Adipocyte (in vitro differentiated cells): ENCODE measurements at places on chromosomes 7 and 10.

DNA sequence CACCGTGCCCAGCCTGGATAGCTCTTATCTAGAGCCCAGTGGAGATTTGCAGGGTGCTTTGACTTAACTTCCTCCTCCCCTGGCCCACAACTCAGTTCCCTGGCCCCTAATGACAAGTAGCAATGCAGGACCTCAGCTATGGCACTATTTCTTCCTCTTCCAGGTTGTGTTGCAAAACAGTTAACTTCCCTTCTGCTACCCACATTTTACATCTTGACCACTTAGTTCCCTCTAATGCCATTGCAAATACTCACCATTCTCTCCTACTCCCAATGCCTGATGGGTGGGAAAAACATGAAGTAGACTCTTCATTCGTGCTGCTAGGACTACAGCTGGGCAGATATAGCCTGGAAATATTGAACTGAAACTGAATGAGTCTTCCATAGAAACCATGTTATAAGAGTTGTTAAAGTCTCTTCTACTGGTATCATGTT lies 39.1 kb upstream of the FGL2 start:
- no peak for DNase-seq

DNA sequence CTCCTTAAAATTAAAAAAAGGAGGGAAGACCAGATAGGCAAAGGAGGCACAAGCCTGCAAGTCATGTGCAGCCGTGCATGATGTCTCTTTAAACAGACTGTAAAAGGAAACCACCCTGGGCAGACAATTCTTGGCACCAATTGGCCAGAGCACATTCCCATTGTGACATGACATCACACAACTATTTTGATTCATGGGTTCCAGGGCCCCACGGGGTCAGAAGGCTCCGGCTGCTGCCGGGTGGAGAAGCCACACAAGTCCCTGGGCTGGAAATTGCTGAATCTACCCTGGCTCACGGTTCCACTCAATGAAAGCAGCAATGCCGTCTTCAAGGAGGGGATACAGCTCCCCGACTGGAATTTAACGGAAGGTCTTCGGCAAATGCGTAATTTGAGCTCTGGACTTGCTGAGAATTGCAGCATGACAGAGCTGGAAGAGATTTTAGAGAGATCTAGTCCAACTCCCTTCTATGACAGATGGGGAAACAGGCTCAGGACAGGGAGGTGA lies 140.5 kb downstream of the PRKAG2 start:
- DNase-seq: peak; percentile 97

- no peak for DNase-seq
These were observed 106.9 kb upstream of the BET1 start for GRCh38 chr7:94111009-94111408.

GRCh38 chr10:113631684-113632367 lies 32.0 kb downstream of the NRAP start:
- no peak for DNase-seq

DNA sequence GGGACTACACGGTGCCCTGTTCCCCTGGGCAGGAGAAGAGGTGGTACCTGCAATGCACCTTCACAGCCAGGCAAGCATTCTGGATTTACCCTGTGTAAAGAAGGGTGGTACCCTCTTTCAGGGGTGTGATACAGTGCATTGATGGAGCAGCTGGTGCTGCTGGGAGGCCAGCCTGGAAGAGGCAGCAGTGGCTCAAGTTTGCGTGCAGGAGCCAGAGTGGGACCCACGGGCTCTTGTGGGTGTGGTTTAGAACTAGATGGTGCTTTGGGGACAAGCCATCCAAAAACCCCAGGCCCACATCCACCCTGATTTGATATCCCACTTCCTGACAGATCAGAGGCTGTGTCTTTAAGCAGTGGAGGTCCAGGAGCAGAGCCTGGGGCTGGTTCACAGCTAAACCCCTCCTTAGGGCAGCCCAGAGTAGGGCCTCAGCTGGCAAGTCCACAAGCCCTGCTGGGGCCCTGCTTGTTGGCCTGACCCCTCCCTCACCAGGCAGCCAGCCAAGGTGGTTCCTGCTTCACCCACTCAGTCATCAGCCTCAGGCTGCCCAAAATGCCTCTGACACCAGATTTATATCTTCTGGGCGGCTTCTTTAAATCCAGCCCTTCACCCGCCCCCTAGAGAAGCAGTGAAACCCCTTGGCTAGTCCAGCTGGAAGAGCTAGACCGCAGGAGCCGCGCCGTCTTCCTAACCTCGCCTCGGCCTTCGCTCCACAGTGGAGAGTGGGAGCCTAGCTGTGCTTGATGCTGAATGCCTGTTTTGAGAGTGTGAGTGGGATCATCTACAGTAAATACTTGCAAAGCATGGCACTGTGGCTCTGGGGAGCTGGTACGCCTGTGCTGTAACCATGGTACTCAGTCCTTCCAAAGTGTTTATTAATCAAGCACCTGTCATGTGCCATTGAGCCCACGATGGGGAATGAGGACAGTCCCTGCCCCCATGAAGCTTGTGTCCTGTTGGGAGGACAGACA lies 1.4 kb upstream of the ASIC3 start:
- peak; percentile 82 for DNase-seq

- no peak for DNase-seq
These were observed 78.4 kb downstream of the SLC16A9 start for GRCh38 chr10:59631237-59631636.

- DNase-seq: no peak
These were observed 40.3 kb downstream of the PRF1 start for GRCh38 chr10:70562036-70562755.

DNA sequence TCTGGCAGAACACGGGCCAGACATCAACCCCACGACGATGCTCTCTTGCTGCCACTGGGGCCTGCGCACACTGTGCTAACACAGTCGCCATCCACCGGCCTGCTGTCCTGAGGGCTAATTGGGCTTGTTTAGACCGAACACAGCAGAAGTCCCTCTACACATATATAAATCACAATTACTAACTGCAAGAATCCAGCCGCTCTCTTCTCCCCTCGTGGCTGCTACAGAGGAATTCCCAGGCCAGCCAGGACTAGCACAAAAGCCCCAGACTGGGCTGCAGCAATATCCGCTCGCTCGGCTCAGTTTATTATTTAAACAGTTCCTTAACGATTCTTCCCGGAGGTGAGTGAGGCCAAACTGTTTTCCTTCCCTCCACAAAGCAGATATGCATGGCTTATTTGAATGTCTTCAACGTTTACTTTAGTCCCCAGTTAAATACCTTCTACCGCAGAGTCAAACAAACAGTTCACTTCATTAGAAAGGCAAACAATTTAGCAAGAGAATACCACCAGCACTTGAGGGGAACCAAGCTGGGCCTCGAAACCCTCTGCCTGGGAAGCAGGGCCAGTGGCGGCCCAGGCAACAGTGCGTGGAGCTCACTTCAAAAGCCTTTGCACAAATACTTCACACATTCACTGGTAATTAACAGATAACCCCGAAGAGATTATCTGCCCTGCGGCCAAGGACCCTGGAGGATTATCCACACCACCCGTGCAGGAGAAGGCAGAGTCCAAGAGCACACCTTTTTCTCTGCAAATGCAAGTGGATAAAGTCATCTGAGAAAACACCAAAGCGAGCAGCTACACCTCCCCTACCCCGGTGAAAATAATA lies 145.3 kb downstream of the GLI3 start:
- DNase-seq: no peak

GRCh38 chr10:133445751-133446708 lies 7.7 kb upstream of the SCART1 start:
- no peak for DNase-seq

DNA sequence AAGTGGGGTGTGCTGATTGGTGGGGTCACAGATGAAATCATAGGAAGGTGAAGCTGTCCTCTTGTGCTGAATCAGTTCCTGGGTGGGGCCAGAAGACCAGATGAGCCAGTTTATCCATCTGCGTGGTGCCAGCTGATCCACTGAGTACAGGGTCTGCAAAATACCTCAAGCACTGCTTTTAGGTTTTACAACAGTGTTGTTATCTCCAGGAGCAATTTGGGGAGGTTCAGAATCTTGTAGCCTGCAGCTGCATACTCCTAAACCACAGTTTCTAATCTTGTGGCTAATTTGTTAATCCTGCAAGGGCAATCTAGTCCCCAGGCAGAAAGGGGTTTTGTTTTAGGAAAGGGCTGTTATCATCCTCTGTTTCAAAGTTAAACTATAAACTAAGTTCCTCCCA lies 17.0 kb upstream of the IFRD1 start:
- DNase-seq: no peak

DNA sequence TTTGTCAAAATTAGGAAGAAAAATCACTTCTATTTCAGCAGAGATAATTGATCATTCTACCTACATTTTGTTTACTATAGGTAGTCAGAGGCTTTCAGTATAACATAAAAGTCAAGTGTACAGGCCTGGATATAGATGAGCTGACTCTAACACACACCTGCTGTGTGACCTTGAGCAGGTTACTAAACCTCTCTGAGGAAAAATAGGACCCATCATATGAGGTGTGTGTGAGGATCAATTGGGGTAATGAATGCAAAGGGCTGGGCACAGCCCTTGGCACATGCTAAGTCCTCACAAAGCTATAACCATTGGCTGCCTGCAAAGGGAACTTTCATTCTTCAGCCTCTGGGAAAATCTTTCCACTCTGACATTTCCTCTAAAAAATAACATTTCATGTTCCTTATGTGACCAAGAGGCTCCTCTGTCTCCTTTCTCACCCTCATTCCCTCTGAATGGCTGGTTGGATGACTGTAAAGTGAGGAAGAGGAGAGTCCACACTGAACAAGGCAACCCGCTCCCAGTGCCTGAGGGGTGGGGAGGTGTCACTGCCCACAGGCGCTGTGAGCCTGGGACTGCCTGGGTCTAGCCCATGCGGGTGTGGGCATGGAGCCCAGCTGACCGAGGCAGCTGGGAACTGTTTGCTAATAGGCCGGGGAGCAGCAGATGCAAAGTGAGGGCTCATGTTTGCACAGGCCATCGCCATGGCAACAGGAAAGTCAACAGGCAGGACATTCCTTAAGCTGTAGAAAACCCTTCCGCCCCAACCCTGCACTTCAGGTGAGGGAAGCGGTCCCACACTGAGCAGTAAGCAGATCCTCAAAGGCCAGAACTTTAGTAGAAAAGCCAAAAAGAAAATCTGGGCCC lies 36.8 kb downstream of the MYOF start:
- peak; percentile 98 for DNase-seq

DNA sequence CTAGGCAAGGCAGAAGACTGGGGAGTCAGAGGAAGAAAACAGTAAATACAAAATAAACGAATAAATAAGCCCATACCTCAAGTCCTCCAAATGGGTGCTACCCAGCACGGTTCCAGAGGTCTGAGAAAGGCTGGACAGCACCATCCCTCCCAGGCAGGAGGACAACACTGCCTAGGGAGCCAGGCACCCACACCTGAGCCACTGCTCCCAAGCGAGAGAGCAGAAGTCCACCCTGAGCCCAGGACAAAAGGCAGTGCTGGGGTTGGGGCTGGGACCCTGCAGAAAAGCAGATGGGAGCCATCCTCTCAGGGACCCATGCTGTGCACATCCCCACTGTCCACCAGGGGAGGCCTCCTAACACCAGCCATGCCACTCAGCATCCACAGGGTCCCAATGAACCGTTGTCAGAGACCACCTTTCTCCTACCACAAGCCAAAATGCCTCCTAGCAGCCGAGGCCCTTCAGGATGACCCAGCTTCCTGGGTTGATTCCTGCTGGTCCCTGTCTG lies 16.2 kb downstream of the GFRA1 start:
- DNase-seq: no peak

DNA sequence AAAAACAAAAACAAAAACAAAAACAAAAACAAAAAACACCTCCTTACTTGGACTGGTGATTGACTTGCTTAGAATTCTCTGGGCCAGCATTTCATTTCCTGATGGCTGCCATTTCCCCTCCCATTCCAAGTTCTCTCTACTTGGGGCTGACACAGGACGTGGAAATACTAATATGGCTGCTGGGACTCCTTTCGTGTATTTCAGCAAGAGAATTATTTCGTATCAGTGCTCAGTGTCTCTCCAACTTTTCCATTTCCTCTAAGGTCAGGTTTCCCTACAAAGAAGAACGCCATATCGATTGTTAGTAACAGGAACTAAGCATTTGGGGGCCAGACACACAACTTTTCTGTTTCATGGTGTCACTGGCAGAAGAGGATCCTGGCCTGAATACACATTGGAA lies 22.5 kb upstream of the VAX1 start:
- no peak for DNase-seq

GRCh38 chr10:46019569-46020343 lies 10.7 kb downstream of the NCOA4 start:
- no peak for DNase-seq

- DNase-seq: peak; percentile 55
These were observed 25.5 kb downstream of the GTF2IRD1 start for GRCh38 chr7:74479066-74479781.

GRCh38 chr7:52669031-52669430 lies 366.4 kb upstream of the POM121L12 start:
- no peak for DNase-seq

GRCh38 chr7:71290452-71290851 lies 158.5 kb downstream of the GALNT17 start:
- DNase-seq: no peak

DNA sequence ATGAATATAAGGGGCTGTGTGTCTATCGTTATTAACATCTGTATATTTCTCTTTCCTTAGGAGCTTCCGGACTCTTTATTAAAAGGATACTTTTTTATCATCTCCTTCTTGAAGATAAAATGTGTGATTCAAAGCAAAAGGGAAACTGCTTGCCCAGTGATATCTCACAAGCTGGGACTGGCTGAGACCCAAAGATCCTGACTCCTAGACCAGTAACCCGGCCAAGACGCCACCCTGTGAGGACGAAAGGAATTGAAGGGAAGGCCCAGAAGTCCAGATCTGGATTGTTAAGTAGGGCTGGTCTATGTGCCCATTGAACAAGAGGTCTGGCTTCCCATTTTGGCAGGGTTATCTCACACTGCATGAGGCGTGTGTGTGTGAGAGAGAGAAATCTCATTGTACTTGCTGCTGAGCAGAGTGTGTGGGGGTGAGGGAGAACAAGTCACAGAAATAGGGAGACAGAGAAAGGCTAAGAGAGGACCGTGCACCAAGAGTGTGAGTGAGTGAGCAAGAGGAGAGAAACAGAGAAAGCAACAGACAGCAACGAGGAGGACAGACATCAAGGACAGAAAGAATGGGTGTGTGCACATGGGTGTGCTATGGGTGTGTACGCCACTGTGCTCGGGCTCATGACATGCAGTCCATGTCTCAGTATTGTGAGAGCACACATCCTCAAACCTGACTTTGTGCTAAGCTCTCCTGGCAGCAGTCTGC lies 75.4 kb downstream of the PLXNA4 start:
- DNase-seq: no peak

- DNase-seq: no peak
These were observed 406.1 kb downstream of the PARD3 start for GRCh38 chr10:34408956-34409355.

GRCh38 chr10:17188644-17189172 lies 12.8 kb downstream of the TRDMT1 start:
- DNase-seq: no peak

DNA sequence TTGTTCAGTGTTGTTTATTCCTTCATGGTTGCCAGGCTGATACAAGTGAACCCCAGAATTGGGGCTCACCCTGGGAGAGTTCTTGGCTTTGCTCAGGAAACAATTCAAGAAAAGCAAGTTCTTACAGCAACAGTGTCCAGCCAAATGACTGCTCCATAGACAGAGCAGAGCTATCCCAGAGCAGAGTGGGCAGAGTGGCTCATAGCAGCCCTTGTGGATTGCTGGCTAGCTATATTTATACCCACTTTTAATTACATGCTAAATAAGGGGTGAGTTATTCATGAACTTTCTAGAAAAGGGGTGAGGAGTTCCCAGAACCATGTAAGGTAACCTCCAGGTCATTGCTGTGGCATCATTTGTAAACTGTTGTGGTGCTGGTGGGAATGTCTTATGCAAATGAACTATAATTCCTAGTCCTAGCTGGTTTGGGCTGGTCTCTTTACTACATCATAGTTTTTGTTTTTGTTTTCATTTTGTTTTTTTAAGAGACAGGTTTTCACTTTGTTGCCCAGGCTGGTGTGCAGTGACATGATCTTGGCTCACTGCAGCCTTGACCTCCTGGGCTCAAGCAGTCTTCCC lies 59.9 kb upstream of the HBP1 start:
- DNase-seq: no peak
